Stromal cell of bone marrow (primary cell): ENCODE measurements at places on chromosomes 11 and 22.

- DNase-seq: no peak
Measured at GRCh38 chr22:23522623-23523251, 57.4 kb downstream of the IGLL1 start.

- no peak for DNase-seq
Measured at GRCh38 chr11:71223081-71223405, 29.3 kb downstream of the SHANK2 start.

GRCh38 chr22:31970490-31971444 is 26.4 kb downstream of the YWHAH start:
- DNase-seq: peak; percentile 38

DNA sequence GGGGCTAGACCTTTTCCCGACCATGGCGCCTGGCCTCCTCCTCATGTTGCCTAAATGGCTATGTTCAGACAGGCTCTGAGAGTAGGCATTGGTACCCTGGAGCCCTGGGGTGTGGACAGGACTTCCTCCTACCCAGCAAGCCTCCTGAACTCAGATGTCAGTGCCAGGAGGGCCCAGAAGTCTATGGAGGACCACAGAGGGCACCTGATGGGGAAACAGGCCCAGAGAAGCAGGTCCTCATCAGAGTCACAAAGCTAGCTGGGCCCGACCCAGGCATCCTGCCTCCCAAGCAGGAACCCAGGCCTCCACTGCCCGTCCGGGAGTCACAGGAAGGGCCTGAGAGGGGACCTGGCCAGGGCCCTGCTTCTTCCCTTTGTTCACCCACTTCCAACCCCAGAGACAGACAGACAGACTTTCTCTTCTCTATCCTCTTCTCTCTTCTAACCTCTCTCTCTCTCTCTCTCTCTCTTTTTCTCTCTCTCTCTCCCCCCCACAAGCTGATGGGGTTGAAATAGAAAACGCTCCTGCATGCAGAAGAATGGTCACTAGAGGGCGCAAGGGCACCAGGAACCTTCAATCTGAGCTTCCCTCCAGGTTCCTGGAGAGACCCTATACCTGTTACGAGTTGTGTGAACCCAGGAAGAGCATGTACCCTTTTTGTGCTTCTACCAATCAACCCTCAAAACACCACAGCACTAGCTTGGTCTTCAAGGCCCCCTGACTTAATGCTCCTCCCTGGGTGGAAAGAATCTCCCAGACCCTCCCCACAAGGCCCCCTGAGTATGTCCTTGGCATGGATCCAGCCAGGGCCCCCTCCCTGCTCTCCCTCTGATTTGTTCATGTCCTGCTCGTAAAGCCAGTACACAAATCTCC is 27.1 kb downstream of the ARAP1 start:
- peak; percentile 60 for DNase-seq

DNA sequence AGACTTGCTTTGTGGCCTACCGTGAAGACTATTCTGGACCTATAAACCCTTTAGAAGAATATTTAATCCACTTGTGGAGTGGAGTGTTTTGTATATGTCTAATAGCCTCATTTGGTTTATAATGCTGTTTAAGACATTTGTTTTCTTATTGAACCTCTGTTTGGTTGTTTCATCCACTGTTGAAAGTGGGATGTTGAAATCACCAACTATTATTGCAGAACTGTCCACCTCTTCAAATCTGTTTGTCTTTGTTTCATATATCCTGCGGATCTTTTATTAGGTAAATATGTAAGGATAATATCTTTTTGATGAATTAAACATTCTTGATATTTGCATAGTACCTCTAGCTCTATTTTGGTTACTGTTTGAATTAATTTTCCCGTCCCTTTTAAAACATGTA is 49.1 kb downstream of the XKR3 start:
- no peak for DNase-seq
